ENCODE measurements at places on chromosomes 7 and 10.

DNA sequence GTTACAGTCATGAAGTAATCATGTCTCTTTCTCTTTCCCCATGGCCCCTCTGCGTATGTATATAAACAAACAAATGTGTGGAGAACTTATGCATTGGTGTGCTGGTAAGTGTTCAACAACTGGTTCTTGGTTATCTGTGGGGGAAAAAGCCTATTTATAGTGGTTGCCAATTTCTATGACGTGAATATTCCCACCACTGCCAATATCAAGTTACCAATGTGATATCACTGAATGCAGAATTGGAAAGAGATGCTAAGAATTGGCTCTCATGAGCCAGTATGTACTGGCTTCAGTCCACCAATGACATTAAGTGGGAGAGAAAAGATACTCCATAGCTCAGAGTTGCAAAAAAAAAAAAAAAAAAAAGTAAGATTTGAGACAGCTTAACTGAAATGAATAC is 399.7 kb downstream of the REEP3 start:
- DNase-seq = no peak

- DNase-seq = no peak
Observed at GRCh38 chr10:31687663-31688482, 240.8 kb downstream of the ARHGAP12 start.

- peak; percentile 89 for DNase-seq
Observed at GRCh38 chr10:110416776-110417711, 80.7 kb upstream of the DUSP5 start.

DNA sequence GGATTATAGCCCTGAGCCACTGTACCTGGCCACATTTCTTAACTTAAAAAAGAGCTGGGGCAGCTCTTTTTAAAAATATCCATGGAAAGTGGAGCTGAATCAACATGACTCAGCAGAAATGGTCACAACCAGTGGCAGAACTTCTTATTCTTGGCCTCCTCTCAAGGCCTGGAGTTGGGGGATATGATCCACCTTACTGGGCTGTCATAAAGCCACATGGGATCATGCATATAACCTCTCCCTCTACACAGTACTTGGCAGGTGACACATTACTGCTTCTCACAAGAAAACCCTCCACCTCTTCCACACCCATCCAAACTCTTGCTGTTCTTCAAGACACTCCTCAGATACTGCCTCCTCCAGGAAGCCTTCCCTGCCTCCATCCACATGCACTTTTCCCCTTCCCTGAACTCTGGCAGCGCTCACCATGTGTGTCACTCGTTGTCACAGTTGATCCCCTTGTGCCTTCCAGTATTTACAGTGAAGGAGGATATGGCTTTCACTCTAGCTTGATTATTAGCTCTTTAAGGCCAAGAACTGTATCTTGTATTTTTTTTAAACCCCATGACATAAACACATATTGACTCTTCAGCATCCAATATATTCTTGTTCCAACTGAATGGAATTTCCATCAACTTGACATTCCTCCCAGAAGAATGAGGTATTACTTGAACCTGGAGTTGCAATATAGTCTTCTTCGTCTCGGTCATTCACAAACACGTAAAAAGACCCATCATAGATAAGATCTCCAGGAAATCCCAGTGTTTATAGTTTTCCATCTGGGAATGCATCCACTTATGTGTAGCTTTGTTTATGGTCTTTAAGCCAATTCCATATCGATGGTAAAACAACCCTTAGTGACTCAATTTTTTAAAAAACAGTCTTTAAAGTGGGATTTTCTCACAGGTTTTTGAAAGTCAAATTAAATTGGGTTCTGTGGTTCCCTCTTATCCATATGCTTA is 85.5 kb downstream of the TBXAS1 start:
- DNase-seq = peak; percentile 51

GRCh38 chr10:71739358-71739900 is 19.9 kb upstream of the C10orf105 start:
- no peak for DNase-seq

Data from A549 (cell line).